ENCODE measurements at places on chromosomes 2 and 18. TPM values are rescaled to one million over a fixed set of nuclear protein-coding genes. Genes with fewer than 3 reads are reported as not detected.

LINC00305 gene
- total RNA-seq = not detected

GRCh38 chr2:39622860-39623259 is 42.9 kb upstream of the TMEM178A start:
- no peaks in the 10 kb centered on the region for H3K36me3 ChIP-seq
- no peak overlapping the region for H3K4me3 ChIP-seq
- H3K4me1 ChIP-seq = no peaks in the 10 kb centered on the region
- no peak overlapping the region for H3K27ac ChIP-seq

MPPE1 gene
- 22.1 TPM for total RNA-seq

DNA sequence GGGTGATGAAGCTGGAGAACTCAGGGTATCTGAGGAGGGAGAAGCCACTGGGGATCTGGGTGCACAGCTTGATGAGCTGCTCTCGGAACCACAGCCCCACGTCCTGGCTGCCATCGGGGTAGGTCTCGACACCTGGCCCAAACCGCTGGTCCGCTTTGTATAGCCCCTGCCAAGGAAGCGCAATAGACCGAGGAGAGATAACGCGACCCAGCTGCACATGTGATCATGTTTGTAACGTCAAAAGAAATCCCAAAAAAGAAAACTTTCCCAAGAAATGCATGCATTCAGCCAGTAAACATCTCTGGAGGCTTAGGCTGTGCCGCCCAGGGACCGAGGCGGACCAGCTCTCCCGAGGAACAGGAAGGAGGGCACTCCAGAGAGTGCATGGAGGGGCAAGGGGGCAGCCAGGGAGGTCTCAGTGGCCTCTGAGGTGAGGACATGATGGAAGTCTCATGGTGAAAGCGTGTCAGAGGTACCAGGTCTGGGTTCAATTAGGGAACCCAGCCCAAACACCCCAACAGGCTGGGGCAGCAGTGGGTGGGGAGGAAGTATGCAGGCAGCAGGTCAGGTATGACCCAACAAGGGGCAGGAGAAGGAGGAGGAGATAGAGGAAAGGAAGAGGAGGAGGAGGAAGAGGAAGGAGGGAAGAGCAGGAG is 28.3 kb downstream of the ANKMY1 start:
- DNase-seq = no peak
- no peak overlapping the region for H3K4me3 ChIP-seq
- H3K4me1 ChIP-seq = no peaks in the 10 kb centered on the region
- H3K27me3 ChIP-seq = no peaks in the 10 kb centered on the region
- H3K36me3 ChIP-seq = no peaks in the 10 kb centered on the region
- H3K27ac ChIP-seq = no peak overlapping the region

- no peak for DNase-seq
- no peaks in the 10 kb centered on the region for H3K27me3 ChIP-seq
- no peak overlapping the region for H3K27ac ChIP-seq
- H3K4me3 ChIP-seq = no peak overlapping the region
Observed at GRCh38 chr18:75344161-75344560, 83.3 kb downstream of the SMIM21 start.

- no peaks in the 10 kb centered on the region for H3K27me3 ChIP-seq
- no peak overlapping the region for H3K4me3 ChIP-seq
- DNase-seq = no peak
Observed at GRCh38 chr18:5618047-5618688, 74.4 kb upstream of the EPB41L3 start.

- DNase-seq = no peak
- H3K36me3 ChIP-seq = no peaks in the 10 kb centered on the region
- H3K27me3 ChIP-seq = no peaks in the 10 kb centered on the region
- H3K4me3 ChIP-seq = no peak overlapping the region
Observed at GRCh38 chr2:124683536-124684428, 658.7 kb downstream of the CNTNAP5 start.

Measured in H1 (cell line).